Brain microvascular endothelial cell (primary cell): ENCODE measurements at places on chromosomes 1 and 21.

GRCh38 chr1:180165509-180166435, 11.1 kb downstream of the QSOX1 start:
- no peak for DNase-seq

- DNase-seq, result peak; percentile 76
Observed at GRCh38 chr1:31798433-31799195, 17.2 kb downstream of the SPOCD1 start.

- no peak for DNase-seq
Observed at GRCh38 chr1:37845786-37846185, 13.6 kb downstream of the MTF1 start.

DNA sequence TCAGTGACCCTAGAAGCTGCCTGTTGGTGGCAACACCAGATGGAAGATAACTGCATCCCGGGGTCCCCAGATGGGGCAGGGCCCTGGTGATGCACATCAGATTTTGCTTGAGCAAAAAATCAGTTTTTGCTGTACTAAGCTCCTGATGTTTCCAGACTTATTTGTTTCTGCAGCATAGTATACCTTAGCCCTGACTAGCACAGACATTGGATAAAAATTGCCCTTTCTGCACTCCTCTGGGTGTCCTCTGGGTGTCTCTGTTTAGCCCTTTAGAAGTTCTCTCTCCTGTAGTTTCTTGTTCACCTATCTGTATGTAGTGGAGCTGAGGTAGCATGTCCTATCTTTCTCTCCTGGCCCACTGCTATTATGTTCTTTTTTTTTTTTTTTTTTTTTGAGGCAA, 30.3 kb upstream of the PLA2G2C start:
- DNase-seq, result peak; percentile 11

GRCh38 chr1:7669559-7670311, 101.4 kb upstream of the VAMP3 start:
- DNase-seq, result peak; percentile 16

GRCh38 chr1:116389013-116389412, 16.0 kb downstream of the ATP1A1 start:
- DNase-seq, result no peak

GRCh38 chr1:21323091-21323490, 32.8 kb upstream of the ECE1 start:
- DNase-seq, result no peak
